ENCODE measurements at places on chromosomes 12 and 14. TPM values are rescaled to one million over a fixed set of nuclear protein-coding genes. Genes with fewer than 3 reads are reported as not detected.

Gene ING4
- polyA plus RNA-seq, result 29.3 TPM

Gene COL2A1
- polyA plus RNA-seq, result 8.8 TPM

Gene SAMD15
- 0.17 TPM for polyA plus RNA-seq

GRCh38 chr12:1309613-1310012, 284.8 kb downstream of the FBXL14 start:
- no peak for DNase-seq

DNA sequence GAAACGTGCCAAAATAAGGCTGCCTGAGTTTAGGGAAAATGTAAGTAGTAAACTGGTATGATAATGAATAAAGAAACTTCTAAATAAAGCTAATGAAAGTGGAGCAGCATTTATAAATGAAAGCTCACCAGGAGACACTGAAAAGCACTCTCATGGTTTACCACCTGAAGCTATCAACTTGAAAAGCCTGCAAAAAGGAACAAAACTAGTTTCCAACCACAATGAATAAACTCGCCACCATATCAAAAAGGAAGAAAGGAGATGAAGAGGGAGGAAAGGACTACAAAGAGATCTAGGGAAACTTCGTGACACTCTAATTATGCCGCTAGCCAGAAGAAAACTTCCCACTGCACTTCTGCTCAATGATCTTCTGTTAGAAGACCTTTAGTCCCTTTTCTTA, 66.7 kb downstream of the MED13L start:
- no peak for DNase-seq

GRCh38 chr14:75088566-75089373, 19.3 kb downstream of the ZC2HC1C start:
- no peak for DNase-seq

GRCh38 chr12:67964456-67964855, 24.8 kb upstream of the IFNG-AS1 start:
- DNase-seq, result no peak

DNA sequence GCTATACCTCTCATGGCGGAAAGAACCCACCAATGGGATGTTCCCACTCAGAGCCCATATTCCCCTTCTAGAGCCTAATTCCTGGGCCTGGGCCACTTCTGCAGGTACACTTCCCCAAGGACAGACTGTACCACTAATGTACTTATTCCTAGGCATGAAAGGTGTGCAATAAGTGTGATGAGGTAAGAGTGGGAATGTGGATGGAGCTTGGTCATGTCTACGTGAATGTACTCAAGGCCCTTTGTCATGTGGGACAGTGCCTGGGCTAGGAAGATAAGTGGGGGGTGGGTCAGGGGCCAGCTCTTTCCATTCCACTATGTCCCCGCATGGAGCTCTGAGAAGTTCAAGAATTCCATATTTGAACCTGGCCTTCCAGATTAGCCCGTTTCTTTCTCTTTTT, 63.4 kb upstream of the FUT8 start:
- no peak for DNase-seq

DNA sequence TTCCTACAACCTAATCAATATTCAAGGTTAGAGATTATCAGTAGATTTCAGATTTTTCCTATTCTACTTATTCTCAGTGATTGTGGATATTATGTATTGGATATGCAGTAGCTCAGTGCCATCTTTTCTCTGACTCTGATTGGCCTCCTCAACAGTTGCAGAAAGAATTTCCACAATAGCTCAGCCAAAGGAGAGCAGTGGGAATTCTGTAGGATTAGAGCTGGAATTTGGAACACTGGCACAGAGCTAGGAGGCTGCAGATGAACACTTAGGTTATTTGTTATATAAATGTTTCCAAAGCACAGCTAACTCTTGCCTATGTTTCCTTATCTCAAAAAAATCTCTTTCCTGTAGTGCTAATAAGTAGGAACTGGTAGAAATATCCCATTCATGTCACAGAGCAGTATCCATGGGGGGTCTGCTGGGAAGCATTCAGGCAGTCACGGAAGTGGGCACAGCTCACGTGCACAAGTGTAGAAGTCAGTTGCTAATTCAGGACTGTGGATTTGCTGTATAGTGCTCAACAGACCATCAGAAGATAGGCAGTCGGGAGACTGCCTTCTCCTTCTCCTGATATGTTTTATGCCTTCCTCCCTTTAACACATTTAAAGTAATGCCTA, 116.2 kb upstream of the TMEM260 start:
- no peak for DNase-seq

All from H1 (cell line).